ENCODE measurements at places on chromosomes 1 and 21. TPM values are rescaled to one million over a fixed set of nuclear protein-coding genes. Genes with fewer than 3 reads are reported as not detected.

The TCHH gene
- not detected for total RNA-seq

DNA sequence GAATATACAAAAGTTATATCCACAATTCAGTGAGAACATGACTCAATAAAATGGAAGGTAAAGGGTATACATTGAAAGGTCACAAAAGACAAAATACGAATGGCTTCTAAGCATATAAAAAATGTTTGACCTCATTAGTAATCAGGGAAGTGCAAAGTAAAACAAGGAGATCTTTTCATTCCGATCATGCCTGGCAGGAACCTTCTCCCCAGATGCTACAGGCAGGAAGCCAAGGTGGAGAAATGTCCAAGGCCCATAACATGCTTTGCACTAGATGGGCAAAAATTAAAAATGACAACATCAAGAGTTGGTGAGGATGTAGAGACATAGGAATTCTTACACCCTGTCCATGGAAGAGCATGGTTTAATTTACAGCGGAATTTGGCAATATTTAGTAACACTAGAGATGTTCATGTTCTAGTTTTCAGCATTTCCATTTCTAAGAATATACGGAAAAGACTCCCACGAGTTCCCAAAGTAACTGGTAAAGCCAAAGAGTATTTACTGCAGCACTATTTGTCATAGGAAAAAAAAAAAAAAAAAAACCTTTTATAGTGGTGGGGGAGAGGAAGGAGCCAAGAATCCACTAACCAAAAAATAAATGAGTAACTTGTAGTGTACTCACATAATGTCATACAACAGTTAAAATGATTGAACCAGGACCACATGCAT lies 184.5 kb upstream of the KAZN start:
- no peak for DNase-seq

The LEFTY2 gene
- total RNA-seq = 971 TPM

The SH3BP5L gene
- total RNA-seq = 38.2 TPM

The B3GALT2 gene
- total RNA-seq = not detected

DNA sequence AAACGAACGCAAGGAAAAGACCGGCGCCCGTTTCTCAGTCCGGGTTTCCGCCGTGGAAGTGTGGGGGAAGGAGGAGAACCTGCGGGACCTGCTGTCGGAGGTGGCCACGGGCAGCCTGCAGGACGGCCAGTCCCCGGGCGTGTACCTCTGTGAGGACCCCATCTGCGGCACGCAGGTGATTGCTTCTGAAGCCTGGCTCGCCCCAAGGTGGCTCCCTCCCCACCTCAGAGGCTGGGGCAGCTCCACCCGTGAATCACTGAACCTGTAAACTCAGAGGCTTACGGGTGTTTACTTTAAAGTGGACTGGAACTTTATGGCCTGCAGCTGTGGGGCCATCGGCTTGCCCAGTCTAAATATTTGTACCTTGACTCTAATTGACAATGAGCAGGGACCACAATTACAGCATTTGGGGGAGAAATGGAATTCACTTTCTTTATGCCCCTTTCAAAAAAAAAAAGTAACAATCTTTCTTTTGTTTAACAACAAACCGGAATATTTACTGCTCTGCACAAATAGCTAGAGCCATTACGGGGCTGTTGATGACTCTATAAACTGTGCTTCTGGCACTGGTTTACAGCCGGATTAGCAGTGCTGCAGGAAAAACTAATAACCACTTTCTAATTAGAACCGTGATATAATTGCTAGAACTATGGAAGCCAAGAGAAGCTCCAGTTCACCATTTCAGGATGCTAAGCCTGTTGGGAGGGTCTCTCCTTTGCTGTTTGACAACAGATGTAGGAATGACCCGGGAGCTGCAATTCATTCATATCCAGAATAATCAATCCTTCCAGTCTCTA lies 454.8 kb downstream of the KIF26B start:
- peak; percentile 49 for DNase-seq

DNA sequence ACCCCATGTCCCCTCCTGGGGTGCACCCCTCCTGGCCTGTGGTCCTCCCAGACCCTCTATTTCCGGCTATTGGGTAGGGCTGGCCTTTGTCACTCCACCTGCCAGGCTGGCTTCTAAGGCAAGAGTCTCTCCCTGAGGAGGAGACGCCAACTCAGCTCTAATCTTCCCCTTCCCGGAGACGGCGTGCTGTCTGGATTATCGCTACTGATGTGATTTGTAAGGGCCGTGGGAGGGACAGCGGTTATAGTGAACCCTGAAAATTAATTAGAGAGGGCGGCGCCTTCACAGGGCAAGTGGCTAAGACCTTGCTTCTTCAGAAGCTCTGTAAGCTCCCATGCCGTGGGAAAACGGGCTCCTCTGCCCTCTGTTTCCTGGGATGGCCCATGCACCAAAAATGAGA lies 207.0 kb upstream of the VAMP3 start:
- DNase-seq = no peak

DNA sequence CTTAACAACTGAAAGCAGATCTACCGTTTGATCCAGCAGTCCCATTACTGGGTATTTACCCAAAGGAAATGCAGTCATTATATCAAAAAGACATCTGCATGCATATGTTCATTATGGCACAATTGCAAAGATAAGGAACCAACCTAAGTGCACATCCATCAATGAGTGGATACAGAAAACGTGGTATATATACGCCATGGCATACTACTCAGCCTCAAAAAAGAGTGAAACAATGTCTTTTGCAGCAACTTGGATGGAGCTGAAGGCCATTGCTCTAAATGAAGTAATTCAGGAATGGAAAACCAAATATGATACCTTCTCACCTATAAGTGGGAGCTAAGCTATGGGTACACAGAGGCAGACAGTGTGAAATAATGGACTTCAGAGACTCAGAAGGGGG lies 169.3 kb downstream of the ZBTB18 start:
- no peak for DNase-seq

DNA sequence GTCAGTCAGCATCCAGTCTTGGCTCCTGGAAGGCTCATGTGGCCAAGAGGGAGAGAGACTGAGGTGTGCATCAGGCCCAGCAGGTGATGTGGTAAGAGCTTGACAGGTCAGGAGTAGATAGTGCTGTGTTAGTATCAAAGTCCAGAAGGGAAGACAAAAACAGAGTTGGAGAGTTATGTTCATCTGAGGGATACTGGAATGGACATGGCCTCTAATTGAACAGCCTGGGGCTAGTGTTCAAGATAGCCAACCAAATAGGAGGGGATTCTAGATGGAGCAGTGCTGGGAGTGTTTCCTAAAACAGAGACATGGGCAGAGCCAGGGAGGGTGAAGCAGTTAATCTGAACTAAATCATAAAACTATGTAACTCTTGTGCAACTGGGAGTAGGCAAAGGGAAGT lies 120.7 kb upstream of the MARK1 start:
- DNase-seq = no peak

GRCh38 chr1:54326543-54327385 lies 79.4 kb downstream of the SSBP3 start:
- peak; percentile 15 for DNase-seq

The MCOLN3 gene
- 1.5 TPM for total RNA-seq

DNA sequence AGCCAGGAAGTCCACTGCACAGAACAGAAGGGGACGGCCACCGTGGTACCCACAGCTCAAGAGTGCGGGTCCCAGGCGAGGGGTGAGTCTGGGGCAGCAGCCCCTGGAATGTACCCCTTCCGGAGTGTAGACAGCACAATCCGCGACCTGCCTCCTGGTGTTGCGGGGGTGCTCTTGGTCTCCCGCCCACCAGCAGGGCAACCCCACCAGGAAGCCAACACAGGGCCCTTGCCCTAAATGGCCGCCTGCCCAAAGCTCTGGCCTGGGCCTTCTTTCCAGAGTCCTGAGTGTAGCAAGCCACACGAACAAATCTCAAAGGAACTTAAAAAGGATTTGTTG lies 1.1 kb upstream of the SLC19A1 start:
- DNase-seq = no peak

DNA sequence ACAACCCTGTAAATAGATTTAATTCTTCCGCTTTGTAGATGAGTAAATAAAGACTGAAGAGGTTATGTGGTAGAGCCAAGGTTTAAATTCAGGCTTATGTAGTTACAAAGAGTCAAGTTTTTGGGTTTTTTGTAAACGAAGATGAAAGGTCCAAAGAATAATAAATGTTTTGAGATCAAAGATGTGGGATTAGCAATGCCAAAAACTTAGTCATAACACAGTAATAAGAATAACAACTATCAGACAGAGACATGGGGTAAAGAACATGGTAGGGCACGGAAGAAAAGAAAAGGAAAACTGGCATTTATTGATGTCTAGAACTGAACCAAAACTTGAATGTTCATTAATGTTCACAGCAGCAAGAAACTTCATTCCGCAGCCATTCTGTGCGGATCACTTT lies 42.9 kb downstream of the EXTL2 start:
- no peak for DNase-seq

DNA sequence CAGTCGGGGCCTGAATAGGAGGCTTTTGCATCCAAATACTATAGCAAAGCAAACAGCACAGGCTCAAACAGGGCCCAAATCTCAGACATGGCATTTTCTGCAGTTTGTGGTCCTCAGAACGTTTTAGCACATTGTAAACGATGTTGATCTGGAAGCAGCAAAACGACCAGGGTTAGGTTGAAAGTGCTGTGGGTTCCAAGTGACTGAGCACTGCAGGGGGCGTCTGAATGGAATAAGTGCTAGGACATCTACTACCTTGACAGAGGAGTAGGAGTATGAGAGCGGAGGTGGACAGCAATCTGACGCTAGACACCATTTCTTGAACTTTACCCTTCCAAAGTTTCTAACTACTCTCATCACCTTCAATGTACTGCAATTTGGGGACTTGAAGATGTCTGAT lies 214.9 kb downstream of the BARHL2 start:
- DNase-seq = peak; percentile 0
